ENCODE measurements at places on chromosomes 4 and X.
A peak's percentile ranks its signal among the peaks of the same experiment; 100 is the strongest.

- peak; percentile 60 for DNase-seq
These were observed 12.4 kb downstream of the NSD2 start for GRCh38 chr4:1883583-1883982.

DNA sequence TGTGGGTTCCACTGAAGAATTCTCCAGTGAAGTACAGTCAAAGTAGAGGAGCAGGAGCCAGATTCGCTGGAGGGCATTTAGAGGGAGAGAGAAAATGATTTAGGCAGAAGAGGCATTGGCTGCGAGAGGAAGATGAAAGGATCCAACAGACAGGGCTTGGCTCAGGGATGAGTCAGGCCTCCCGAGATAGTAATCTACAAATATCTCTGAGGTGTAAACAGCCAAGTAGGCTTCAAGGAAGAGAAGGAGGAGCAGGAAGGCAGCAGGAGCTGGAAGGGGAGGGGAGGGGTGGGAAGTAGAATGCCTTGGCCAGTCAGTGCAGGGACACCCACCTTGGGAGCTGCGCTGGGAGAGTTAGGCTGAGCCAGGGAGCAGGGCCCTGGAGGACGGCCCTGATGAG is 55.5 kb downstream of the PJA1 start:
- DNase-seq: no peak

- DNase-seq: no peak
These were observed 262.2 kb upstream of the TTC29 start for GRCh38 chr4:147207911-147208310.

DNA sequence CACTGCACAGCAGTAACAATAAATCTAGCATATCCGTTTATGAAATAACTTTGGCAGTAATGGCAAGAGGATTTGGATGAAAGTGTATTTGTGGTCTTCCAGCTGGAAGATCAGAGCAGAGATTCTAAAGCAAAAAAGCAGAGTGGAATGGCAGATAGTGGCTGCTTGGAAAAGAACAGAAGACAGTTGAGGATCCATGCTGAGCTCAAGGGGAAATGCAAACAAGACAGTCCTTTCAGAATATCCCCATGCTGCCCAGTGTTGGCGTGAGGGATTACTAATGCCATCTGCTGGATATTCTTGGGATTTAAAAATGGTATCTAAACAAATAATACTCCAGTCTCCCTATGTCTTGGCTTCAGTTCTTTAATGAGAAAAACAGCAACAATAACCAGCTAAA is 629.1 kb upstream of the ATOH1 start:
- peak; percentile 4 for DNase-seq

DNA sequence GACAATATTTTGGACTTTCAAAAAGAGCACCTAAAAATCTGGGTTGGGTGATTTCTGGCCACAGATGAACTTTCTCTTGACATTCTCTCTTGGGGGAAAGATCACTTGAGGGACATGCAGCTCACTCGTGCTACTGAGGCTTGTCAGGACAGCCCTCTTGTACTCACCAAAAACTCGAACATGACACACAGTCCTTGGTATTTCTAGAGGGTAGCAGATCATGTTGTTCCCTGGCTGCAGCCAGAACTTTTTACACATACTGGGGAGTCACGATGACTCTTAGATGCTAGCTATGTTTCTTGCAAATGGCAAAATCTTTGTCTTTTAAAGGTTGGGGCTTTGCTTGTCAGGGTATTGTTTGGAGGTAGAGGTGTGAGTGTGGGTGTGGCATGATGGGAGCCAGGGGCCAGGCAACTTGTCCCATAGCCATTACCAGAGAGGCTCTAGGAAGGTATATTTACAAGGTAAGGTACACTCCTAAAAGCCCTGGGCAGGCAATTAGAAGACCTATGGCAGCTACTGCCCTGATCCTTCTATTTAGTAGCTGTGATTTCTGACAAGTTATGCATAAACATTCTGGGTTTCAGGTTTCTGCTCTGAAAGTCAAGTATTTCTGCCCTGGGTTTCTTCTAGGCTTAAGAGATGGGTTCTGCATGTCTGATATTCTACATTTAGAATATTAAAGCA is 241.7 kb upstream of the TLL1 start:
- no peak for DNase-seq

- DNase-seq: peak; percentile 68
These were observed 3.5 kb downstream of the TMSB4X start for GRCh38 chrX:12978205-12979025.

DNA sequence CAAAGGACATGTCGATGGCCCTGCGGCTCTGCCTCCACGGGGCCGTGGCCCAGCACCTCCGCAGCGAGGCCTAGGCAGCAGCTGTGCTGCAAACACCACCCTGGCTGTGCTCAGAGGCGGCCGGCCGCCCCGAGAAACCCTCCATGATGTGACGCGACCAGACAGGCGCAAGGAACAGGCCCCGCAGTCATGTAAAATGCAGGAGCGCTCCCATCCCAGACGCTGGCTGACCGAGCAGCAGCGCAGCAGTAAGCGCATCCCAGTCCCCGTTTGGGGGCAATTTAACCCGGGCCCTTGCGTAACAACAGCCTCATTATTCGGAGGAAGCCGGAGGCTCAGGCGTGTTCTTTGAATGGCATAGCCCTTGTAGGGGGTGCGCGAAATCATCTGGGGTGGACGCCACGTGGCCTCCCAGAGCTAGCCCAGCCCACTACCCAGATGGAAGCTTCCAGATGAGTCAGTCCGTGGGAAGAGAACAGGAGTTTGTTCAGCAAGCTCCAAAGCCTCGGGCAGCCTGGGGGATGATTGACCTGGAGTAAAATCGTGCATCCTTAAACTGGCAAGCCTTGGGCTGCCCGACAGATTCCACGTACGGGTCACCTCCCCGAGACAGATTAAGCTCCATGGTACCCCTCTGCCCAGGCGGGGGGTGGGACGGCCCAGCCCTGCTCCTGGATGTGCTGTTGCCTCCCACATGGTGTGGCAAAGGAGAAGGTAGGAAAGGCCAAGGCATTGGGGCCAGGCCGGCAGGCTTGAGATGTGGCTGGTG is 124.0 kb downstream of the HMX1 start:
- no peak for DNase-seq

- DNase-seq: no peak
These were observed 63.7 kb downstream of the TENM3 start for GRCh38 chr4:182306792-182307507.

DNA sequence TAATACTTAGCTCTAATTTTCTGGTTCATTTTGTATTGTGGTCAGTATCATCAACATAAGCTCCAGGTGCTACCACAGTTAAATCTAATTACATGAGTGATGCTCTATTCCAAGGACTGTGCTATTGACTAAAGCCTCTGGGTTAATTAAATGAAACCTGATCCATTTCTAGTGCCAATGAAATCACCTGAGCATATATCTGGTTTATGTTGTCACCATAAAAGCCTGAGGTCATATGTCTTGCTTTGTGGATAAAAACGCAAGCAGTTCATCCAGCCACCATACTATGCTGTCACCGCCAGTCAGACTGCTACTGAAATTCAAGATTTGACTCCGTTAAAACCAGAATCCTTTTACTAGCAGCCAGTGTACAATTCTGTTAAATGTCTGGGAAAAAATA is 64.2 kb upstream of the ZNF518B start:
- no peak for DNase-seq

DNA sequence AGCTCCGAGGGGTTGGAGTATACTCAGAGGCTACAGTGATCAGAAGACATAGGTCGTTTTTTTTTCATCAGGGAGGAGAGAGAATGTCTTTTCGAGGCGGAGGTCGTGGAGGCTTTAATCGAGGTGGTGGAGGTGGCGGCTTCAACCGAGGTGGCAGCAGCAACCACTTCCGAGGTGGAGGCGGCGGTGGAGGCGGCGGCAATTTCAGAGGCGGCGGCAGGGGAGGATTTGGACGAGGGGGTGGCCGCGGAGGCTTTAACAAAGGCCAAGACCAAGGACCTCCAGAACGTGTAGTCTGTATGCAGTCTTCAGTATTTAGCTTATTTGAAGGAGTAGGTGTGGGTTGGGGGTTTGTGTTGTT is 500 bp downstream of the GAR1 start:
- peak; percentile 30 for DNase-seq

- DNase-seq: no peak
These were observed 90.6 kb downstream of the TSPAN7 start for GRCh38 chrX:38651625-38652601.

GRCh38 chr4:105194328-105195231 is 47.9 kb downstream of the TET2 start:
- DNase-seq: no peak

- DNase-seq: no peak
These were observed at the start of gene PROM1 for GRCh38 chr4:16083241-16084191. Gene PROM1 (minus strand): TSS chr4:16084023. CDS start chr4:16075906, 8,117 bp downstream.

DNA sequence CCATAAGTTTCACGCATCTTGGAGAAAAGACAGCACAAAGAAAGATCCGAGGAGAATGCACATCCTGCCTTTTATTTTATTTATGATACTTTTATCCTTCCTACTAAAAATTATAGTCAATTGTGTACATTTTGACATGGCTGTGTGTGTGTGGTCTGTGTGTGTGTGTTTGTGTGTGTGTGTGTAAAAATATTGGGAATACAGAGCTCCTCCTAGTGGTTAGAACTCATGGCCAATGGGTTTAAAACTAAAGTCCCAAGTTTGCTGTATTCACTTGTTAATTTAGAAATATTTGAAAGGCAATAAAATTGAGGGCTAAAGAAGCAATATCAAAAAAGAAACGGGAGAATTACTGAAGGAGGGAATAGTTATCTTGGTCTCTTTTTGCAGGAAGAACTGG is 47.5 kb downstream of the NKX6-1 start:
- no peak for DNase-seq

DNA sequence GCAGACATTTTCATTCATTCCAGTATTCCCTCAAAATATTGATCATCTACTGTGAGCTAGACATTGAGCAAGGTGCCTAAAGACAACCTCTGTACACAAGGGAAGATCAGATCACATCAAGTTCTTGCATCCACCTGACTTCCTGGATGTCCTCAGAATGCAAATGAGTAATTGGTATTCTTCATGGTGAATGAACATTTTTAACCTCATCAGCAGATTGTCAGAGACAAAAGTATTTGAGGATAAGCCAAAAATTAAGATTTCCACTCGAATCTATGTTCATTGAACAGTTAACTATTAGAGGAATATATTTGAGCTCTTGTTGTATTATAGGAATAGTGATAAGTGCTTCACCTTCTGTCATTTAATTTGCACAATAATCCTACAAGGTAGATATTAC is 1.3 kb downstream of the SMARCAD1 start:
- peak; percentile 10 for DNase-seq

DNA sequence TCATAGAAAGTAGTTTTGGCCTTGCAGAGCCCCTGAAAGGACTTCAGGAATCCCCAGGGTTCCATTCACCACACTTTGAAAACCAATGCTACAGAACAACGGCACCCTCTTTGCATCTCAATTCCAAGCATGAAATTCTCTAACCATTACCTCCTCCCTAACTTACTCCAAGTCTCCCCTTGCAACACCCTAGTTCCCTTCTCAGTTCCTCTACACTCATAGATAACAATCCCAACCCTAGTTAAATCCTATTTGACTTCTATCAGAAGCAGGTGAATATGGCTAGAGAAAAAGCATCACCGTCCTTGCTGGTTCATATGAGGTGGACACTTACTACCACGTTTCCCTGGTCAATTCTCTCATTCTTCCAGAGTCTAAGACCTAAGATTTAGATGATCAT is 2.4 kb downstream of the RCHY1 start:
- peak; percentile 10 for DNase-seq

GRCh38 chrX:103773445-103773844 is 3.2 kb upstream of the PLP1 start:
- DNase-seq: no peak

- DNase-seq: no peak
These were observed 116.4 kb downstream of the LARP7 start for GRCh38 chr4:112753333-112753732.

GRCh38 chr4:41535911-41536371 is 2.0 kb upstream of the LIMCH1 start:
- DNase-seq: no peak

GRCh38 chr4:115090483-115091075 is 22.8 kb downstream of the NDST4 start:
- DNase-seq: peak; percentile 23

DNA sequence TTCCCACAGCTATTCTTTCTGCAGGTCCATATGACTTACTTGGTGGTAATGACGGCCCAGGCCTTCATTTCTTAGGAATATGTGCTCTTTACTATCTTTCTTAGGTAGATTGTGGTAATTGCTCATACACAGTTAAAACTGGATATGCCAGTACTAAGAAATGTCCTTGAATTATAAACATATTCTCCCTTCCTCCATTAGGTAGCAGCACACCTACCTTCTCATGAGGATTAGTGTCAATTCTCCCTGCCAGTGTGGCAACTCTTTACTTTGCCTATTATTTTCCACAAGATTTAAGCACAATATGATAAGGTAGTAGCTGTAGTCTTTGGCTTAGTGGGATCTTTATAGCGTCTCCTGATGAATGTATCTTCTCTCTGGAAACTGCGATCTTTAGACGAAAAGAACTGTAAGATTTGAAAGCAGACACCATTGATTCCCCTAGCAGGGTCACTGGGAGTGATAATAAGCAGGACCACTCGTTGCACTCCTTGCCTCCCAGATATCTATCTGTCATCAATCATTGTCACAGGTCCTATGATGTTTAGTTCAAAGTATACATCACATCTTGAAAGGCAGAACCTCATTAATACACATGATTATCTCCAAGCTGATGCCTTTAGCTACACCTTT is 1240.7 kb downstream of the C4orf33 start:
- peak; percentile 10 for DNase-seq

DNA sequence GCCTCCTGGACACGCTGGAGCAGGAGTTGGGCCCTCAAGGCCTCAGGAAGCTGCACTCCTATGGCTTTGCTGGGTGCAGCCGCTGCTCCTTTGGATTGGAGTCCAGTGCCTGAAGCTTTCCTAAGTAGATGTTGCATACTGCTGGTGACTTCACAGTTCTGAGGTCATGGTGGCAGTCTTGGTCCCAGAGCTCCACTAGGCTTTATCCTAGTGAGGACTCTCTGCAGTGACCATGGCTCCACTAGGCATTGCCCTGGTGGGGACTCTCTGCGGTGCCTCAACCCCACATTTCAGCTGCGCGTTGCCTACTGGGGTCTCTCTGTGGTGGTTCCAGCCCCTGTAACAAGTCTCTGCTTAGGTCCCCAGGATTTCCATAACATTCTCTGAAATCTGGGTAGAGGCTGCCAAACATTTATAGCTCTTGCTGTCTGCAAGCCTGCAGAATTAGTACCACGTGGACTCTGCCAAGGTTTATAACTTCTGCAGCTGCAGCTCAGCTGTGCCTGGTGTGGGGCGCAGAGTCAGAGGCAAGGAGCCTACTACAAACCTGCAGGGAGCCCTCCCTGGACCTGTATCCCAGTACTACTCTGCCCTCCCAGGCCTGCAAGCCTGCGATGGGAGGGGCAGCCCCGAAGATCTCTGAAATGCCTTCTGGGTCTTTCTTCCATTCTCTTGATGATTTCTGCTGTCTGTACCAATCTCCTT is 46.0 kb upstream of the NFKB1 start:
- no peak for DNase-seq

- no peak for DNase-seq
These were observed 944.7 kb upstream of the NDST4 start for GRCh38 chr4:116058129-116058528.

- no peak for DNase-seq
These were observed 1634.3 kb upstream of the ADGRL3 start for GRCh38 chr4:59565836-59566235.

GRCh38 chr4:19164334-19164733 is 1087.4 kb upstream of the SLIT2 start:
- DNase-seq: no peak
